Dermis blood vessel endothelial cell (primary cell): ENCODE measurements at places on chromosomes 6 and 20.

- DNase-seq, result no peak
Measured at GRCh38 chr20:2179233-2179580, 77.6 kb downstream of the STK35 start.

DNA sequence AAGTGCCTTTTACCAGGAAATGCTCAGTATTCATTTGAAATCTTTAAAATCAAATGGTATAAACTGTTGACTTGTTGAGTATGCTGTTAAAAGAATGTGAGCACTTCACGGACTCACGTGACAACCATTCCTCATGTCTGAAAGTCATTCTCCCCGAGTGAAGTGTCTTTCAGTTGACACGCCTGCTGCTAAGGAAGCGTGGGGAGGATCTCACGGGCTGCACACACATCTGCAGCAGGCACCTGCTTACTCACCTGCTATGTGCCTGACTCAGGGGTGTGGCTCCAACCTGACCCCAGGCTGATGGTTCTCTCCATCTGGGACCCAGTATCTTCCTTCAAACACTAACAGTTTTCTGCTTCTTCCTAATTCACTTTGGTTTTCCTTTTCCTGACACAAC is 32.7 kb downstream of the WDR27 start:
- DNase-seq, result peak; percentile 78

DNA sequence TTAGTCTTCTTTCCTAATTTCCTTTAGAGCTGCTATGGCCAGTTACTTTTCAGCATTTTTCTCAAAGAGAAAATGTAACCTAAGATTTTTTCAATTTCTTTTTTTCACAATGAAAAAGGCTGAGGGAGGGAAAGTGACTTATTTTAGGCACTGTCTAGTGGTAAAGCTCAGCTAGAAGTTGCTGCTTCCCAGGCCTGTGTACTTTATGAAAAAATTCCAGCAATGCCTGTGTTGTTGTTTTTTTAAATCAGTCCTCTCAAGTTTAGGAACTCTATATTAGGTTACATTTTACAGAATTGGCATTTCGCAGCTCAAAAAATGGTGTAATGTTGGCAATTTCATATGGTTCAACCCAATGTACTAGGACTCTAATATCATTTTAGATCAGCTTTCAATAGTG is 269.6 kb downstream of the ARID1B start:
- DNase-seq, result no peak

DNA sequence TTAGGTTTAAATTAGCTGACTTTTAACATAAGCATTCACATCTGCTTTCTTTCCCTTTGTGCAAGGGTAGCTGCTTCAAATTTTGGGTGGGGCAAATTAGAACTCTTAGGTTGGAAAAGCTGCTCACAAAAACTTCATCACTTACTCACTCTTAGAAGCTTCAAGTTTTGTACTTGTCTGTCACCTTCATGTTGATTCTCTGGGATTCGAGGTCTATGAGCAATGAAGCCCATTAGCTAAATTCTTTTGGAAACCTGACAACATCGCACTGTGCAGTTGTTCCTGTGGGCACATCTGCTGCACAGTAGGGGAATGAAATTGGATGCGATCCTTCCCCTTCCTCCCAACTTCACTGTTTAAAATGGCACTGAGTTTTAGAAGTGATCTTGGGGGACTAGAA is 156.1 kb downstream of the UBE3D start:
- DNase-seq, result no peak

DNA sequence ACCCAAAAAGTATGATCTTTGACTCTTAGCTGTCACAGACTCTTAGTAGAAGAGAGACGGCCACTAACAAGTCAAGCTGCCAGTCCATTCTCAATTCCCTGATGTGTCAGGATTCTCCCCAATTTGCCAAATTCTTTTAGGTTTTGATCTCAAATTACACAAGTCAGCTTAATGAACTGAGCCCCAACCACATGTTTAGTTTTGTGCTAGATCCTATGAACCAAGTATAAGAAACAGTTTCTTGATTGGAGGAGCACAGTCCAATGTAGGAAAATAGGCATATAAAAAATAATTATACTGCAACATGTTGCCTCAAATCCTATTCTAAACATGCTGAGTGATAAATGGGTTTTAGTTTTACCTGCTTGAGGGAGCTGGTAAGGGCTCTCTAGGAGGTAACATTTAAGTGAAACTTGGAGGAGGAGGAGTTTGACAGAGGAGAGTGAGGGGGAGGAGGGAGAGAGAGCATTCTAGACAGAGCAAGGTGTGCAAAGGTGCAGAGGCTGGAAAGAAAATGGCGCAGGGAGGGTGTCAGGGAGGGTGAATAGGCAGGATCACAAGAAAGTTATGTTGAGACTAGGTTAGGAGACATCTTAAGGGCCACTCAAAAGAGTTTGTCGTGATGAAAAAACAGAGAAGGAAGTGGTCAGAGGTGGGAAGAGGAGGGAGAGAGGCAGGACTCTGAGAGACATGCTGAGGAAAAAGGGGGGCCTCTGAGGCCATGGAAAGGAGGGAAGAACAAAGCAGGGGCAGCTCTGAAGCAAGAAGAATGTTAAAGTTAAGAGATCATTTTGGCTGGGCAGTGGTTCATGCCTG is 22.8 kb upstream of the FAM83C start:
- DNase-seq, result no peak

DNA sequence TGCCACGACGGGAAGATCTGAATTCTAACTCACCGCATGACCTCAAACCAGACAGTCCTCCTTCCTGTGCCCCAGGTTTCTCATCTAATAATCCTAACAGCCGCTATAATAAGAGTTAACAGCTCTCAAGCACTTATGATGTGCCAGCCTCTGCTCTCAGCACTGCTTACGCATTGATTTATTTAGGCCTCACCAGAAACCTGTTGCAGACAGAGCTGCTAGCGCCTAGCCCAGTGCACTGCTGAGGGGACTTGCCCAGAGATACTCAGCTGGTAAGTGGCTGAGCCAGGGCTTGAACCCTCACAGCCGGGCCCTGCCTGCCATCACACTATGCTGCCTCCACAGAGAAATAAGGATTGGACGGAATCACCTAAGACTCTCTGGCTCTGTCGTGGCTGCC is 37.7 kb downstream of the GRM4 start:
- no peak for DNase-seq

DNA sequence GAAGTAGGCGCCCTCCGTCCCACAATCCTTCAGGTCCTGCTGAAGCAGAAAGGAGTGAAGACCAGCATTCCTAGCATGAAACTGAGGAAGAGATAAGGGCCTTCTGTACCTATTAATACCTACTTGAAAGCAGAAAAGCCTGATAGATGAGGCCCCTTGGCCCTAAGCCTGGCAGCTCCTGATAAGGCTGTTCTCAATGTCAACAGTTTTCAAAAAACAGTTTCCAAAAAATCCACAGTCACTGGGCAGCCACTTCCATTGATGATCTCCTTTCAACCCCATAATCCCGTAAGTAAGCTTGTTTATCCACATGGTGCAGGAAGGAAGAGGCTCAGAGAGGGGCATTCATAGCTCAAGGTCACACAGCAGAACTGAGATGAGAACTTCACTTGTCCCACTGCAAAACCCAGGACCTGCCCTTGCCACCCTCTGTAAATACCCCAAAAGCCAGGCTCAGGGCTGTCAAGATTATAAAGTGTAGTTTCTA is 2.8 kb upstream of the E2F1 start:
- no peak for DNase-seq

- DNase-seq, result no peak
Measured at GRCh38 chr20:36002855-36003254, 34.5 kb downstream of the CNBD2 start.

GRCh38 chr20:46213946-46214823 is 94.1 kb downstream of the CDH22 start:
- no peak for DNase-seq

DNA sequence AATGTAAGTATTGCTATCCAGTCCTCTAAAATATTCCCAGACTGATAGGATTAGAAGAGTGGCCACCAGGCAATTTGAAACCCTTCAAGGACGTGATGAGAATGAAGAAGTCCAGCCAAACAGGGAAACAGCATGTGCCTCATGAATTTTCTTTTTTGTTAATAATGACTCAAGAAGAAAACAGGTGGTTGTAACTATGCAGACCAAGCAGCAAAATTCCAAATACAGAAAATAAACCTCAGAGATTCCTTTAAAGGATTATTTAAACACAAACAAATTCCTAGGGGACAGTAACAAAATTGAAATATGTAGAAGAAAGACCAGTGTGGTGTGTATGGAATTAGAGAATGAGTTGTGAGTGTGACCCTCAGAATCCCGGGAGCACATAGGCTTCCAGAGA is 239.2 kb downstream of the KCNQ5 start:
- DNase-seq, result no peak

DNA sequence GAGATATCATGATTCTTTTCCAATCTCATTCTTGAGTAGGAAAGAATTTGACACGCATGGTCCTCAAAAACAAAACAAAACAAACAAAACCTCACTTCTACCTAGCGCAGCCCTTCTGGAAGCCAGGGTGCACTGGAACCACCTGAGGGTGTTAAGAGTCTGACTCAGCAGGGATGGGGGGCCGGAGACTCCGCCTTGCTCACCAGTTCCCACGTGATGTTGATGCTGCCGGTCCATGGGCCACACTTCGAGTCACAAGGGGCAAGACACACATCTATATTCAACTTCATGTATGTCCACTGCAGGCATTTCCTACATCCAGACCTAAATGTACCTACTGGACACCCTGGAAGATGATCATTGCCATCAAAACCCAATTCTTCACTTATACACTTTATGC is 30.4 kb downstream of the BFSP1 start:
- DNase-seq, result no peak

GRCh38 chr6:169529931-169530751 is 171.7 kb downstream of the WDR27 start:
- DNase-seq, result no peak

DNA sequence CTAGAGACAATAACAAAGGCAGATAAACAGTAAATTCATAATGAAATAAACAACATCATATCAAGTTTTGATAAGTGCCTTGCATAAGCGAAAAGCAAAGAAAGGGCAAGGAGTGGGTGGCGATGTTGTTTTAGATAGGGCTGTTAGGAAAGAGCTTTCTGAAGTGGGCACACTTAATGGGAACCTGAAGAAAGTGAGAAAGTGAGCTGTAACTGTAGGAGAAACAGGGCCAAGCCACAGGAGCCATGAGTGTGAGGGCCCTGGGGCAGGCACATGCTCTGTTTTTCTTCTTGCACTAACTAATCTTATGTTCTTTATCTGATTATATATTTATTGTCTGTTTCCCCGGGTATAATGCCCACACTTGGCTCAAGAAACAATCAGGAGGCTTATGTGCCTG is 193.4 kb upstream of the SUPT3H start:
- no peak for DNase-seq

DNA sequence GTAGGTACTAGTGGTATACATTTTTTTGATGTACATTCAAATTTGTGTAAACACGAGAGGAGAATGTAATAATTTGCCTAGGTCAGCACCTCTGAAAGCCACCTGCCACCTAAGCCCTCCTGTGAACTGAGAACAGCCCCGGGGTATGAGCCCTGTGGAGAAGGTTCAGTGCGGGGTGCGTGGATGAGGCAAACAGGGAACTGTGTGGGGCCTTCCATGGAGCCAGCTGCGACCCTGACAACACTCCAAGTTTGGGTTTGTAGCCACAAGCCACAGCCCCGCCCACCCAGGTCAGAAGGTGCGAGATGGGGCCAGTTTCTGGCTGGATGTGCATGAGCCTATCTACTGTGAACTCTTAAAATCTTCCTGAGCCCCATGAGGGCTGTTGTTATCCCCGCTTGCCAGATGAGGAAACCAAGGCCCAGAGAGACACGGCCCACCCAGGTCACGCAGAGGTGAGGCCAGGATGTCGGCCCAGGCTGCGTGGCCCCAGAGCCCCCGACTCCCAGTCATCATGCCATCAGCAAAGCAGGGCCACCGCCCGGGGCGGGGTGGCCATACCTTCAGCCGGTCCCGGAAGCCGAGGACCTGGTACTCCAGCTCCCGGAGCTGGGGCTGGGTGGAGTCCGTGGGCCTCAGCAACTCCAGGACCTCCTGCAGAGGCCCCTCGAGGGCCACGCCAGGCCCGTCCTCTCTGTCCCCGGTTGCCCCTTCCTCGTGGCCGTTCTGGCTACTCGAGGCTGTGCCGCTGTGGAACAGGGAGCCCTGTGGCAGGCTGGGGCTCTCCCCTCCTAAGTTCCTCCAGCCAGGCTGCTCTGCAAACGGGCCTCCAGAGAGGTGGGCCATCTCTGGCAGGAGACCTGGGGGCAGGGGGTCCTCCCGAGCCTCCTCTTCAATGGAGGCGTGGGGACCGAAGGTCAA is 89.6 kb downstream of the RIPOR3 start:
- no peak for DNase-seq

GRCh38 chr6:149405823-149406765 is 6.0 kb downstream of the SUMO4 start:
- no peak for DNase-seq

- DNase-seq, result no peak
Measured at GRCh38 chr6:71486461-71486860, 197.8 kb downstream of the OGFRL1 start.

DNA sequence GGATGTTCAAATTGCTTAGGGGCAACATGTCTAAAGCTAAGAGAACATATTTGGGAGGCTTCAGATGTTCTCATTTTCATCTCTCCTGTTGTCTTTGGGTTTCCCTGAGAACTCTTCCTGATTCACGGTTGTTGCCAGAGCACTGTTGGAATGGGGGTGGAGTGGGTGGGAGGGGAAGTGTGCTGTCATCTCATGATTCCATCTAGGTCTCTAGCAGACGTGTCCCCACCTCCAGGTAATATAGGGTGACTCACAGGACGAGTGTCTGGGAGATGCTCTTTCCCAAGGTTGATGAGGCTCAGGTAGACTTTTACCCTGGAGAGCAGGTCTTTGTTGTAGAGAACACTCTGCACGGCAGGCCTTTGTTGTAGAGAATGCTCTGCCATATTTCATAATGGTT is 636.9 kb downstream of the QKI start:
- no peak for DNase-seq

DNA sequence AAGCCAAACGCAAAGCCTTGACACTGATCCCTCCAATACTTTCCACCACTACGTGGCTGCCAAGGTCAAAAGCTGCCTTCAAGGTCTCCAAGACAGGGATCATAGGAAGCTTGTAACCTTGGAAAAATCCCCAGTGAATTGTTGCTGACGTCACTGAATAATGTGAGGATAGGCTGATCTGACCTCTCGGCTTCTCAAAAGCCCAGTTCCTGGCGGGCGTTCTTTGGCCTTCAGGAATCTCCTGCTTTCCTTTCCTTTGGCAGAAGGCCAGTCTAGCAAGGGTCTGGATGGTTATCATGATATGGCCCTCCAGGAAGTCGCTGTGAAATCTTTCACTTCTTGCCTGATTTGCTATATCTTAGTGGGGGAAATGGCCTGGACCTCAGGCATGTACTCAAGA is 61.4 kb upstream of the TNFAIP3 start:
- DNase-seq, result peak; percentile 71
